Stimulated activated CD8-positive, alpha-beta memory T cell treated with anti-CD3 and anti-CD28 coated beads, Interleukin-7, amount 100 ng/mL, for 1 hour (primary cell): ENCODE measurements at places on chromosomes 1 and 21.

GRCh38 chr1:110606657-110607535 lies 738 bp upstream of the KCNA2 start:
- DNase-seq = no peak

DNA sequence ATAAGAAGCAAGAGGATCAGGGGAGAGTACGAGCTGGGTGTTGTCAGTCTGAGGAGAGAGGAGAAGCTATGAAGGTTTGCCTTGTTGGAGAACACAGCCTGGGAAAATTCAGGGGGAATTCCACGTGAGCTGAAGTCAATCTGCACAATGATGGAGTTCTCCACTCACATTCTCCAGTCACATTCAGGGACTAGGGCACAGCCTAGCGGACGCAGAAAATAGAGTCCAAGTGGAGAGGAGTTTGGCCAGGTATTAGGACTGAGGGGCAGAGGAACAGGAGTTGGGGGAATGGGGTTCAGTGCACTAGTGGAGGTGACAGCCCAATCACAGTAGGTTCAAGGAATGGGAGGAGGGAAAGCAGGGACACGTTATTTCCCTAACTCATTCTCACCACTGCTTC lies 124.0 kb downstream of the KCNH1 start:
- DNase-seq = no peak

- no peak for DNase-seq
Observed at GRCh38 chr1:24339996-24340395, 20.8 kb downstream of the GRHL3 start.

DNA sequence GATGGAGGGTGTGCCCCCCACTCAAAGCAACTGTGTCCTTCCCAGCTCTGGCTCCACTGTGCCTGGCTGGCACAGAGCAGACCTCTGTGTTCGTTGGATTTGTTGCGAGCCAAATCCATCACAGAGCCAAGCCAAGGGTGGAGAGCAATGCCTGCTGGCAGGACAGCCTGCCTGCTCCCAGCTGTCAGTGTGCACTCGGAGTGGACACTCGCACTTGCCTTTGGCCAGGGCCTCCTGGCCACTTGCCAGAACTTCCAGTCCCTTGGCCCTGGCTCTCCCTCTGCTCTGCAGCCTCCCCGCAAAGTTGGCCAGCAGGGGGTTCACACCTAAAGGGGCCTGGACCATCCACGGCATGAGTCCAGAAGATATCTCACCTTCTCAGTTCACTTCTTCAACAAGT lies 16.4 kb downstream of the HEYL start:
- DNase-seq = no peak

DNA sequence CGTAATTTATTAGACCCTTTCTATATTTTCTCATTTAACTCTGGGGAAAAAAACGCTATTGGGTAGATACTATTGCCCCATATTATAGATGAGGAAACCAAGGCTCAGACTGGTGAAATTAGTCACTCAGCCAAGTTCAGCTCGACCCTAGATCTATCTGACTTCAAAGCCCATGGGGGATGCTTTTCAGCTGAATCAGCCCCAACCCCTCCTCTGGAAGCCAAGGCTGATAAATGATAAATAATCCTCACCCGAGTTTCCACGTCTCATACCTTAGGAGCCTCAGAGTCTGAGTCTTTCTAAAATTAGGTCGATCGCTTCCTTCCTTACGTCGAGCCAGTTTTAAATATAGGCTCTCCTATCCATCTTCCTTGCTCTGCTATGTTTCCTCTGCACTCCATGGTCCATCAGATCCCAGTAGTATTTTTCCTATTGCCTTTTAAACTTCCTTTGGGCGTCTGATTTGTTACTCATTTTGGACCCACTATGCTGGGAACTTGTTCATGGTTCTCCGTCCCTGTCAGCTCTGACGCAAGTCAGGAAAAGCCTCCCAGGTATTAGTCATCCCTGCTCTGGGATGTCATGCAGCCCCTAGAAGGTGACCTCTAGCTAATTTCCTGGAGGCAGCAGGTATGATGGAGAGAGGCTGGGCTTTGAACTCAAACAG lies 122.8 kb downstream of the PLPP3 start:
- DNase-seq = no peak

GRCh38 chr1:245991266-245991665 lies 515.8 kb downstream of the SMYD3 start:
- no peak for DNase-seq
